Activated CD4-positive, alpha-beta T cell treated with anti-CD3 and anti-CD28 coated beads for 4 hours (primary cell): ENCODE measurements at places on chromosomes 7 and 10.

DNA sequence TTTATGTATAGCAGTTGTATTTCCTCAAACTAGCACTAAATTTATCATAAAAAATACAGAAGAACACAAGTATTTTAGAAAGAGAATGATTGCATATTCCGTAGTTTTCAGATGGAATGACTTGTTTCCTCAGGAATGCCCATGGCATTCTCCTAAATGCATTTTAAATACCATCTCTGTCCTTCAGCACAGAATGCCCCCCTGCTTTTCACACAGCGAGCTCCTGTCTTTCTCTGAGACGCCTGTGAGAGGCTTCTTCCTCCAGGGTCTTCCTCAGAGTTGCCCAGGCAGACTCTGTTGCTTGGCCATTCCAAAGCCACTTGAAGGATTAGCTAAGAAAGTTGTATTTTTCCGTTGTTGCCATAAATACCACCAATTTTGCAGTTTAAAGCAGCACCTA, 10.1 kb downstream of the LANCL2 start:
- no peak for DNase-seq

GRCh38 chr10:30313579-30314350, 35.3 kb downstream of the MTPAP start:
- DNase-seq = no peak

GRCh38 chr10:128982616-128982915, 484.5 kb upstream of the MGMT start:
- DNase-seq = no peak

GRCh38 chr7:102916426-102916825, 3.6 kb downstream of the LRRC17 start:
- DNase-seq = no peak

DNA sequence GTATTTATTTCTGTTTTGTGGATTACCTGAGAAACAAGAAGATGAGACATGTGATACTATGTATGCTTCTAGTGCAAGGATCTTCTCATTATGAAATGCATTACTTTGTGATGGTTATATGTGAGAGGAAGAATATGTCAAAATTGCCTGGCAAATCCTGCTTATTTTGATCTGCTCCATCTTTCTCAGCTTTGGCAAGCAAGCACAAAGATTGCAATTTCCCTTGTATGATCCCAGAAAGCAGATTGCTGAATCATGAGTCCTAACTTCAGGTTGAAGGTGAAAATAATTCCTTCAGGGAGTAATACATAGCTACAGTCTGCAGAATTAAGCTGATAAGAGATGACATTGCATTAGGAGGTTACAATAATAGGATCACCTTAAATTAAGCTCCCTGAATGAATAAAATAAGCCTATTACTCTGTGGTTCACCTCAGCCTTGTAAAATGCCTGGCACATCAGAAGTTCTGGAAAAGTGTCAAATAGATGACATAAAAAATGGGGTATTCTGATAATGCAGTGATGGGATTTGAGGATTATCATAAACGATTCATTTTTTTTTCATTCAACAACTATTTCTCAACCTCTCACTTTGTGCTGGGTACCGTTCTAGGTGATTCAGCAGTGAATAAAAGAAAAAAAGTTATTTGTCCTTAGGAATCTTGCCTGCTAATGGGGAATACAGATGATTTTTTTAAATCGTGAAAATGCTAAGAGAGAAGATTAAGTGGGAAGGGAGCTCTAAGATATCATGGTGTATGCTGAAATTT, 120.7 kb downstream of the CHN2 start:
- DNase-seq = no peak

GRCh38 chr7:143849785-143850479, 52.0 kb downstream of the TCAF1 start:
- DNase-seq = no peak

- no peak for DNase-seq
These were observed 32.4 kb downstream of the ITIH5 start for GRCh38 chr10:7634142-7634894.

DNA sequence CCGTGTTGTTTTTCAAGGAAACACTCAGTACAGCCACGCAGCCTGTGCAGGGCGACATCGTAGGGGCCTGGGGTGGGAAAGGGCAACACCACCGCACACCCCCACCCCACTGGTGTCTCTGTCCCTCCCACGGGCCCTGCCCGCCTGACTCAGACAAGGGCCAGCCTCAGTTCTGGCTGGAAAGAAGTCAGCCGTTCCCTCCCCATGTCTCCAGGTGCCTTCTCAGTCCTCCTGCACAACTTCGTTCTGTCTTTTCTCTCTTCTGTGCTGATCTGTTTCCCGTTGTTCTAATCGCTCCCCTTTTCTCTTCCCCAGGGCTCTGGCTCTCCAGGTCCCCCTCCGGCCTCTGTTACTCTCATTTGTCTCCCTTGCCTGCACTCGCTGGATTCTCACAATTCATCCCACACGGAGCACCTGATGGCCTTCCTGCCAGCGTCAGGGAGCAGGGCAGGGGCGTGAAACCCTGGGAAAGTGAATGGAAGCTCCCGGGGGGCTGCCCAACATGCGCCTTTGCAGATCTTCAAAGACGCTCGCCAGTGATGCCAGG, 97.7 kb downstream of the WDR37 start:
- DNase-seq = no peak

- no peak for DNase-seq
These were observed 99.6 kb upstream of the KMT2E start for GRCh38 chr7:104914421-104914820.

DNA sequence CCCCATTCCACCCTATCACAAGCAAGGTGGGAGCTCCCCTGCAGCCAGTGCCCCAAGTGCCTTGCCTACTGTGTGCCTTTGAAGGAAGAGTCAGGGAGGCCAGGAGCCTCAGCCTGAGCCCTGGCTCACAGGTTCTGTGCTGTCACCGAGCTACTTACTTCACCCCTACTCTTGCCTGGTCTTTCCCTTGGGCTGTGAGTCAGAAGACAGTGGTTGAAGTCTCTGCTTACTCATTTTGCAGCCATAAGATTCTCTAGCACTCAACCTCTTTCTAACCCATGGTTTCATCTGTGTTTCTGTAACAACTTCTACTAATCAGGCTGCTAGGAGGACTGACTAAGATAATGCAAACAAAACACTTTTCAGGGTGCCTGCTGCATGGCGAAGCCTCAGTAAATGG, 114.5 kb downstream of the PLCE1 start:
- DNase-seq = no peak

DNA sequence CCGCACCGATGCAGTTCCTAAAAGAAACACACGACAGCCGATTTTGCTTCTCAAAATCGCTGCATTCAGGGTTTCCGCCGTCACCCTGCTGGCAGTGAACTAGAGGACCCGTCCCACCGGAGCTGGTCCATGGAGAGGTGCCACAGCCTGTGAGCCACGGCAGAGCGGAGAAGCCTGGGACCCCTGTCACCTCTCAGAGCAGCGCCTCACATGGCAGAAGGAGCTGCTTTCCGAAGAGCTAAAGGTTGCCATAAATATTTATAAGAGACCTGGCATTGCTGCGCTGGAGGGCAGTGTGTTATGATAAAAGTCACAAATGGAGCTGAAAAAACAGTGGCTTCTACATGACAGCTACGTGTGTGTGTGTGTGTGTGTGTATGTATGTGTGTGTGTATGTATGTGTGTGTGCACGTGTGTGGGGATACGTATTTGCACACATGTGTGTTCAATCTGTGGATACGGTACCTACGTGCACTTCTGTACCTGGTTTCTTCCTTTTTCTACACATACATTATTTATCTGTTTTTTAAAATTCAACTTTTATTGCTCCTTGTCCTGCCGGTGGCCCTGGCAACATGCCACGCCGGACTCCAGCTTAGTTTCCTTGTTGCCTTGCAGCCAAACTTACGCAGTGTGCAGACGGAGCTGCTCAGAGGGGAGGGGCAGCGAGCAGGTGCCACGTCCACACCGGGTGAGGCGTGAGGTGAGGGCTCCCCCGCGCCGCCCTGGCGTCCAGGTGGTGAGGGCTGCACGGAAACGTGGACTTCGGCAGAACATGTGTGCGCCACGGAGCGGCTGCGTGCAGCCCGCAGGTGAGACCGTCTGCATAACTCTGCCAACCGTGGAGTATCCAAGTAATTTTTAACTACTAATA, 115.2 kb upstream of the PITRM1 start:
- no peak for DNase-seq

DNA sequence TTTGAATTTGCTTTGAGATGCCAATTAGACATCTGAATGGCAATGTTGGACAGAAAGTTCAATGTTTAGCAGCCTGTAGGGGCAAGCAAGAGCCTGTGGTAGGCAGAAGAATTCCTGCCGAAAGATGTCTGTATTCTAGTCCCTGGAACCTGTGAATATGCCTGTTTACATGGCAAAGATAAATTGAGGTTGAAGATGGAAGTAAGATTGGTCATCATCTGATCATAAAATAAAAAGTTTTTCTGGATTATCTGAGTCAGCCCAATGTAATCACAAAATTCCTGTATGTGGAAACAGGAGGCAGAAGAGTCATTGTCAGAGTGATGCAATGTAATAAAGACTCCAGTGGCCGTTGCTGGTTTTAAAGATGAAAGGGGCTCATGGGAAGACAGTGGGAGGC, 430.5 kb downstream of the MDFIC start:
- no peak for DNase-seq

- no peak for DNase-seq
These were observed 49.1 kb downstream of the ZNF783 start for GRCh38 chr7:149310990-149311573.

GRCh38 chr10:42490368-42490767, 148.0 kb downstream of the ZNF33B start:
- DNase-seq = no peak

DNA sequence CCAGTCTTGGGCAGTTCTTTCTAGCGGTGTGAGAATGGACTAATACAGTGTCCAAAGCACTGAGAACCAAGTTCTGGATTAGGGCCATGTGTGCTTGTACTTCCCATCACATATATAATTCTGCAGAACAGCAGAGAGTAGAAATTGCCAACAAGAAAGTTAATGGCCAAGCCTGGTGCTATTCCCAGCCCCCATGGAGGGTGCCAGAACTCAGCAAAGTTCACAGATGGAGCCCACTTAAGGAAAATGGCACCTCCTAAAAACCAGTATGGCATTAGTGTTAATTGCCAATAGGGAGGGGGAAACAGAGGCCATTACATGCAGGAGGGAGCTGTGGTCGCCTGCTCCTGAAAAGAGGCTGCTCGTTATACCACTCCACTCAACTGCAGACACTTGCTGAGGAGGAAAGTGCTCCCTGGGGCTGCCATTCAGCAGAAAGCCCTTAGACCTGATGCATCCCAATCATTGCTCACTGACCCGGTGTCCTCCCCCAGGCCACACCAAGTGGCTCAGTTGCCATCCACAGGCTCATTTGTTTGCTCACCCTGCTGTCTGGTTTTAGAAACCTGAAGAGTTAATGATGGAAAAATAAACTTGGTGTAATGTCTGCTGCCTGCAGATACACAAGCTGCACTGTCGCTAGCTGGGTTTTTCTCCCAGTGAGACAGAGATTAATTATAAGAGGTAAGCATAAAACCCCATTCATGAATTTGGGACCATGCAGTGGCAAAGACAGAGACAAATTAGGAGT, 280.6 kb downstream of the GFRA1 start:
- DNase-seq = no peak

DNA sequence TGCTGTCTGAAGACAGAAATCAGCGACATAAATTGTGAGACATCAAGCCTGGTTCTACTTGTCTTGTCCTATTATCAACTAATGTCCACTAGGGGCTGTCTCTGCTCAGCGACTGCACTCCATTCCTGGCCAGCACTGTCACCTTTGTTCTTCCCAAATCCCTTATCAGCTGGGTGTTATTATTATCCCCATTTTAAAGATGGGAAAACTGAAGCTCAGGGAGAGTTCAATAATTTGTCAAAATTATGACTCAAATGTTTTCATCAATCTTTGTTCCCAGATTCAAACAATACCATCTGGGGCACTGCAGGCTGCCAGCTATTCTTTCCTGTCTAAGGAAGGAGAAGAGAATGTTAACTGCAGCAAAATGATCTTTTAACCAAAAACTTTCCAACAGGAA, 431.6 kb upstream of the NFE2L3 start:
- no peak for DNase-seq

DNA sequence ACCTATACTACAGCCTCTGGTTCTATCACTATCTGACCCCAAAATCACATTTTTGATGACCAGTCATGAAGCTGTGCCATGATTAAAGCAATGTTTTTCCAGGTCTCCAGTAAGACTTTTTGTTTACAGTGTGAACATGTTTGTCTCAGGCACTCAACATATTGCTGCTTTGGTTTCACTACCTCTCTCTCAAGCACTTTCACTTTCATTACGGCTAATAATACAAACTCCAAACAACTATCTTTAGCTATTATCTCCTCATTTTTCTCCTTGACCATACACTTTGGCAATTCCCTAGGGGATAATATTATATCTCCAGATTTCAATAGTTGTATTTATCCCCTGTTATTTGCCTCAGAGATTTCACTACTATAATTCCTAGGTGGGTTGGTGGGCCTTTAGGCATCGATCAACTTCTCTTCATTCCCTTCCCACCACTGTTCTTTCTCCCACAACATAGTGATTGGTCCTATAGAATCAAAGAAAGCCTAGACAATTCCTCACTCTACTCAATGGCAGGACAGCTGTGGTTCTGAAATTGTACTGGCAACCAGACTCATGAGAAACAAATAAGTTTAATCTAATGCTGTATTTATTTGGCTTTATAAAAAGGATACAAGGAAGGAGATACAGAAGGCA, 261.4 kb upstream of the ZWINT start:
- no peak for DNase-seq

- no peak for DNase-seq
These were observed 2.3 kb upstream of the CTTNBP2 start for GRCh38 chr7:117875566-117875965.

- no peak for DNase-seq
These were observed 42.2 kb upstream of the WASL start for GRCh38 chr7:123791001-123791400.

GRCh38 chr7:90836937-90837336, 240.8 kb downstream of the CDK14 start:
- DNase-seq = no peak

GRCh38 chr10:67667035-67667425, 29.0 kb downstream of the CTNNA3 start:
- no peak for DNase-seq

DNA sequence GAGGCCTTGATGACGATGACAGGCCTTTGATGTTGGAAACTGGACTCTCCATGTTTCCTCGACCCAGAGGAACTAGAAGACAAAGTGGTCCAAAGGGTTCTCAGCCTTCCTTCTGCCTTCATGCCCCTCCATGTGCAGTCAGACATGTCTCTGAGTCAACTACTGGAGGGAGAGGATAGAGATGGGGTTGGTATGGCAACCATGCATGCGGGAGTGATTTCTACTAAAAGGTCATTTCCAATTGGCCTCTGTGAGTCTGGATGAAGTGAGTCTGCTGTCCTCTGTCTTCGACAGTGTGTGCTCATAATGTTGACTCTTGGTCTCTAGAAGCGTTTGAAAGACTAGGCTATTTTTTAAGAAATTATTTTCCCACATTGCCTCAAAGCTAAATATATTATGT, 29.2 kb downstream of the STK17A start:
- DNase-seq = no peak
